ENCODE measurements at places on chromosomes 6 and 20.

- no peak for DNase-seq
These were observed 99.0 kb upstream of the SOX4 start for GRCh38 chr6:21494505-21494904.

- no peak for DNase-seq
These were observed 101.2 kb upstream of the CLVS2 start for GRCh38 chr6:122894791-122895190.

DNA sequence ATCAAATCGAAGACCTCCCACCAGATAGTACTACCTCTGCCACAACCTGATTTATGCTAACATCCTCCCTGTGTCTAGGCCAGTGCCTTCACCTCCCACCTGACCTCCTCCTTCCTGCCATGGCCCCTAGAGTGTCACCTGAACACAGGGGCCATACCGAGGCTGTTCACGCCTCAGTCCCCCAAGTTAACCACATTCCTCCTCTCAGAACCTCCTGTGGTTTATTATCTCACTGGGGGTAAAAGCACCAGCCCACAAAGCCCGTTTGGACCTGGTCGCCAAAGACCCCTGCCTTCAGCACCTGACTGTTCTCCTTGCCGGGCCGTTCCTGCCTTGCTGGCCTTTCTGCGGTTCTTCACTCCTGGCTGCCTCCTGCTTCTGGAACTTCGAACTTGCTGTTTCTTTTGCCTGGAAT lies 13.7 kb downstream of the MAS1 start:
- DNase-seq, result no peak

GRCh38 chr6:129029778-129030177 lies 146.8 kb downstream of the LAMA2 start:
- DNase-seq, result no peak

DNA sequence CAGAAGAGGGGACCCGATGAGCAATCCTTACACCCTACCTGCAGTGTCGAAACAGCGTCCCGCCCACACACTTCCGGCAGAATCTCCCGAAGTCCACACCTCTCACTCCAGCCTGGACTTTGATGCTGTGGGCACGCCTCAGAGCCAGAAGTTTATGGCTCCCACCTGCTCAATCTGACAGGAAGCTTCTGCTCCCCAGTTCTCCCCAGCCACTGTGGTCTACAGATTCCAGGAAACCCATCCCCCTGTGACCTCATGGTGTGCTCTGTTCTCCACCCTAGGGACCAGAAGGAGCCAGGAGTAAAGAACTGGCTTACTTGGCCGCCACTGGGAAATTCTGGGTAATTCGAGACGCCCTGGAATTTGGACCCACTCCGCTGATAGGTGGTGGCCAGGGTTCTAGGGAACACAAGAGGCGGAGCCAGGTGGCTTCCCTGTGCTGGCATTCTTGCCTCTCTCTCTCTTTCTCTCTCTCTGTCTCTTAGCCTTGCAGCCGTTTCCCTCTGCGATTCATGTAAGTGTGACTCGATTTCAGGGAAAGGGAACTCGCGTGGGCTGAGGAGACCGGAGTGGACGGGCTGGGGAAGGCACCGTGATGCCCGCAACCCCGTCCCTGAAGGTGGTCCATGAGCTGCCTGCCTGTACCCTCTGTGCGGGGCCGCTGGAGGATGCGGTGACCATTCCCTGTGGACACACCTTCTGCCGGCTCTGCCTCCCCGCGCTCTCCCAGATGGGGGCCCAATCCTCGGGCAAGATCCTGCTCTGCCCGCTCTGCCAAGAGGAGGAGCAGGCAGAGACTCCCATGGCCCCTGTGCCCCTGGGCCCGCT lies at the start of gene TRIM15:
Gene TRIM15 (plus strand): TSS at position 457 of the 828 bp plus-strand sequence. CDS start 139 bp downstream, at position 596.
- DNase-seq, result no peak

DNA sequence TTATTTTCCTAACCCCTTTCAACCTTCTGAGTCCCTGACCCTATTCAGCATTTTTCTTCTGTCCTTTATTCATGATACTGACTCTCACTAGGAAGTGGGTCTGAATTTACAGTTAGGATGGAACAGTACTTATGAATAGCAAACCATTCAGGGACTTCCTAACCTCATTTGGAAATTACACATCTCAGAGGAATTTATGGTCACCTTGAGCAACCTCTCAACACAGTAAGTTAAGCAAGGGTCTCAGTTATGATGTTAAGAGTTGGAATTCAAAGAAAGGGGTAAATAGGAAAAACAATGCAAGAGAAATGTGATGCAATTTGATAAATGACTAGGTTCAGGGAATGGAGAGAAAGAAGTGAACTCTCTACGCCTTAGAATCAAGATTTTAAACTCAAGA lies 97.3 kb downstream of the GPR6 start:
- DNase-seq, result no peak

DNA sequence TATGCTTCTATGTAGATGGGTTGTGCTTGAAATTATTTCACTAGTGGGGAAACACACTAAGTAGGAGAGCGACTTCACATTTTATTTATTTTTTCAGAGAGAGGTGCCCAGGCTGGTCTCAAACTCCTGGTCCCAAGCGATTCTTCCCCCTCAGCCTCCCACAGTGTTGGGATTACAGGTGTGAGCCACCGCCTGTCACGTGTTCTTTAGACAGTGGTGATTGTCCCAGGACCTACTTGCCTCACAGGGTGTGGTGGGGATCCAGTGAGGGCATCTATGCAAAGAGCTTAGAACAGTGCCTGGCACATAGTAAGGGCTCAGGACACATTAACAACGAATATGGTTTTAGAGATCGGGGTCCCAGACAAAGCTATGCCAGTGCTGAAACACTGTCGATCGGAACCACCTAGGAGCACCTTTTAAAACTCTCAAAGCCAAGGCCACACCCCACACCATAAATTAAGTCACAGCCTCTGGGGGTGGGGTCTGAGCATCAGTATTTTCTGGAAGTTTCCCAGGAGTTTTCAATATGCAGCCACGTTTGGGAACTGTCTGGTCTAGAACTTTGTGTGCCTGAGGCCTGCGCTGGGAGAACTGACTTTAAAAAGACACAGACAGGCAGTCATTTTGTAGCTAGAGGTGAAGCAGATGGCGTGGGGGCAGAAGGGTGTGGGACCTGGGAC lies 4.8 kb upstream of the BCAS4 start:
- no peak for DNase-seq

DNA sequence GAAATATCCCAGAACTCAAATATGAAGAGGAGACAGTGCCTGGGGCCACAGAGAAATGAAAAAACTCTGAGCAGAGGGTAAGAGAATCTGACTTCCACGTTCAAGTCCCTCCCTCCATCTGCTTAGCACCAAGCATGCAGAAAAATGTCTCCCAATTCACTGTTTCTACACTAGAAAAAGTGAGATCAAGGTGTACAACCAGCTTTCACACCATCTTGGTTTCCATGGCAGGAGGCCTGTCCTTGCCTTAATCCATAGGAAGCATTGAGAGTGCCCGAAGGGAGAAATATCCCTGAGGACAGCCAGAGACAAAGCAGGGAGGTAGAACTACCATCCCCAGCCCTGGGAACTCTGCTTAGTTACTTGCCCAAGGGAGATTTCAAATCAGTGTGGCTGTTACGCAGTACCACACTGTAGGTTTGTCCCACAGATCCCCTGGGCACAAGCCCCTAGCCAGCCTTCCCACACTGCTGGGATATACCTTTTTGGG lies 82.9 kb downstream of the SCML4 start:
- no peak for DNase-seq
